ENCODE measurements at places on chromosomes 2 and 18.

DNA sequence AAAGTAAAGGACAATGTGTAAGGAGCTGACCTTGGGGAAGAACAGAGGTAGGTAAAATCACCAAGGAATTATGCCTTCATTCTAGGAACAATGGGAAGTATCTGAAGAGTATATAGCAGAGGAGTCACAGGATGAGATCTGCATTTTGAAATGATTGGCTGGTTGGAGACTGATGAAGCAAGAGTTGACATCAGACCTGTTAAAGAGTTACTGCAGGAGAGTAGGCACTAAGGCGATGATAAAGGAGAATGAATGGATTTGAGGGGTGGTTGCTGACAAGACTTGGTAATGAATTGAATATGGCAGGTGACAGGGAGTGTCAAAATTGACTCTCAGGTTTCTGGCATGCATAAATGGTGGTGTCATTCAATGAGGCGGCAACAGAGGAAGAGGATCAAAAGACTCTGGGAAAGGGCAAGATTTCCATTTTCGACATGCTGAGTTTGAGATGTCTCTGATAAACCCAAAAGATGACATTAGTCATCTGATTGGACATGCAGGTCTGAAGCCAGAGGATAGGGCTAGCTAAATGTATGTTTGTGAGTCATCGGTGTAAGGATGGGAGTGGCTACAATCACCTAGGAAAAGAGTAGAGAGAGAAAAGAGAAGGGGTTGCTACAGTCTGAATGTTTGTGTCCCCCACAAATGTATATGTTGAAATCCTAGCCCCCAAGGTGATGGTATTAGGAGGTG lies 236.5 kb downstream of the DYM start:
- DNase-seq, result no peak

GRCh38 chr2:60560734-60561644 lies 7.5 kb upstream of the BCL11A start:
- no peak for DNase-seq

GRCh38 chr2:88483200-88483599 lies 30.7 kb upstream of the FOXI3 start:
- DNase-seq, result no peak

DNA sequence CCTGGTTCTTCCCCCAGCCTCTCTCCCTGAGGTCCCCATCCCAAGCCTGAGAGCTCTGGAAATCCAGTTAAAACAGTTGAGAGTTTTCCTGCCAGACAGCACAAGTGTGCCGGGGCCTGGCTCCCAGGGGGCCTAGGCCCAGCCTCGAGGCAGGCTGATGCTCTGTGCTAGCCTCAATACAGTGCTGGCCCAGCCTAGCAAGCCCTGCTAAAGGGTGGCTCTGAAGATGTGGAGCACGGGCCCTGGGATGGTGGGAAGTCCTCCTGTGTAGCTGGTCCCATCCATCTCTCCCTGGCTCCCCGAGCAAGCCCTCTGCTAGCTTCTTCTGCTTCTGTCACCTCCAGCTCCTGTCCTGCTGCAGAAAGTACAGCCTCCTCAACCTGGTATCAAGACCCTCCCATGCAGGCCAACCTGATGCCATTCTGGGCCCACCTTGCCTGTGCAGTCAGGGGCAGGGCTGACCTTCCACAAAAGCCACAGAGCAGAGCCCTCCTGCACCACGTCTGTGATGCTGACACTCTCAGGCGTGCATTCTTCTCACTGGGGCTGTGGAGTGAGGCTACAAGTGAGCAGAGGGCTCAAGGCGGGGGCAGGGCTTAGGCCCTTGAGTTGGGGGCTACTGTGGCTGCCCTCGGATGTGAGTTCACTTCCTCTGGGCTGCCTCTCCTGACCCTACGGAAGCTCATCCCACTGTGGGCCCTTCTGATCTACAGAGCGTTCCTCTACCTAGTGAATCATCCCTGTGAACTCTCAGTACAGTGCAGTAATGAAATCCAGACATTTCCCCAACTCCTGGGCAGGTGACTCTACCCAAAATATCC lies 60.1 kb upstream of the LAPTM4A start:
- no peak for DNase-seq

- DNase-seq, result no peak
These were observed 27.7 kb downstream of the B3GNT7 start for GRCh38 chr2:231423176-231423575.

- DNase-seq, result no peak
These were observed 267.3 kb downstream of the MTX2 start for GRCh38 chr2:176536439-176537133.

DNA sequence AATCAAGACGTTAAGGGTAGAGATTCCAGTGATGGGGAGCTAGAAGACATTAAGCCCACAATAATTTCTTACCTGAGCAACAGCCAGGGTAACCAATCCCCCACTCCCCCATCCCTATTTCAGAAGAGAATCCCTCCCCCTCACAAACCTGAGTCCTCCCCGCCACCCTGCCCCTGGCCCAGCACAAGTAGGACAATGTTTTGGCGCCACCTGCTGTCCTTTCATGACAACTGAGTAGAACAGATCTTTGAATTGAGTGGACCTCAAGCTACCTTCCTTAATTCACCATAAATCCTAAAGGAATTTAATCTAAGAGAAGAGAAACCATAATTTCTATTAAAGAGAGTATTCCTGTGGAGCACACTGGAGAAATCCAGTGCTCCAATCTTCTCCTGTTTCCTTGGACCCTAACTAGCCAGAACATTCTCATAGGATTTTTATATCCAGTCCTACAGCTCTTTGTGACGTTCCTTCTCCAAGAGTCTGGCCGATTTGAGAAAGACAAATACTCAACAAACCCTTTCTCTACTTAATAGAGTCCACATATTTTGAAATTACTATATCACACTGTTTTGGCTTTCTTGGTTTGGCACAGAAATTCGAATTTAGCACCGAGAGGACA lies 41.1 kb downstream of the NHEJ1 start:
- DNase-seq, result peak; percentile 17

- peak; percentile 4 for DNase-seq
These were observed 208.4 kb upstream of the COL3A1 start for GRCh38 chr2:188765522-188766470.

DNA sequence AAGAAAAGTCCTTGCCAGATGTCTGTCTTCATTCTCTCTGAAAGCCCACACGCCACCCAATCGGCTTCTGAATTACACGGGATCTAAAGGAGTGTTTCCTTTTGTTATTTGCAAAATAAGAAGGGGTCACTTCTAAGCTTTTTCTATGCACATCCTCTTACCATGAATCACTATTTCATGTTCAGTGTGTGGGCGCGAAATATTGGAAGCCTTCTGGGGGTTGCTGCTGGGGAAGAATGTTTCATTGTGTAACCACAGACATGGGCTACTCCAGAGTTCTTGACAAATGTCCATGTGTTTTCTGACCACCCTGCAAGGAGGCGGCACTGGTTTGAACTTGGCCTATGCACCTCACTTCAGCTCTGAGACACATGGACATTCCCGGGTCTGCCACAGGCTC lies 133.6 kb upstream of the APCDD1 start:
- no peak for DNase-seq

DNA sequence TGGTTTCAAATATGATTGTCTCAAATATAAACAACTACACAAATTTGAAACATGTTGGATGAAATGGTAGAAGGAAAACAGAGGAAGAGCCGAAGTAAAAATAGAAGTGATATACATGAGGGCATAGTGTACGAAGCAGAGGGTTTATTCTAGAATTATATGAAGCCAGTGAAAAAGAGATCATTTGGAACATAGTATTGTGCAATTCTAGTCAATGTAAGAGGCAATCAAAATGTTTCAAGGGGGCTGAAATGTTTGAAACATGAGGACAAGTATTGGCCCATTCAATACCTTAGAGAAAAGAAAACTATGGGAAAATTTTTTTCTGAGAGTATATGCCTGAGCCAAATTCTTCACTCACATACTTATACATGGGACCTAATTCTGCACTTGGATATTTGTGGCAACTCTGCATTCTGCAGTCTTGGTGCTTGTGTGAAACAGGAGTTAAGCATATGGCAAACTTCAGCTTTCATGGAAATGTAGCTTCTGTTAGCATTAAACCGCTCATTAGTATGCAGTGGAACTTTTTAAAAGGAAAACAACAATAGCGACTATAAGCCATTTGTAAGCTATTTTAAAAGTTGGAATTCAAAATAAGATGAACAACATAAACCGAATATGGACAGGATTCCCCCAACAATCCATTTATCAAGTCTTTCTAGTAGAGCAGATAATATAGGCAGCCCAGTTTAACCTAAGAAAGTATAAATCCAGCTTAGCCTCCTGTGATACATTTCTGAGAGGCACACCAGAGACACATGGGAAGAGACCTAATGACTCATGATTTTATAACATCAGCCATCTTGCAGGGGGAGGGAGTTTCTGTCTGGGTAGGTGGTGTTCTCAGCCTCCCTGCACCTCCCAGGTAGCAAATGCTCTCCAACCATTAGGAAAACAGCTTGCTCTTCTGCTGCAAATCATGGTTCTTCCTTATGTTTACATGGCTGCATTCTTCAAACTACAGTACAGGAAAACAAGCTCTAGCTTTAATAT lies 197.8 kb downstream of the PAX3 start:
- no peak for DNase-seq

- DNase-seq, result no peak
These were observed 12.6 kb downstream of the MYL1 start for GRCh38 chr2:210302326-210302725.

DNA sequence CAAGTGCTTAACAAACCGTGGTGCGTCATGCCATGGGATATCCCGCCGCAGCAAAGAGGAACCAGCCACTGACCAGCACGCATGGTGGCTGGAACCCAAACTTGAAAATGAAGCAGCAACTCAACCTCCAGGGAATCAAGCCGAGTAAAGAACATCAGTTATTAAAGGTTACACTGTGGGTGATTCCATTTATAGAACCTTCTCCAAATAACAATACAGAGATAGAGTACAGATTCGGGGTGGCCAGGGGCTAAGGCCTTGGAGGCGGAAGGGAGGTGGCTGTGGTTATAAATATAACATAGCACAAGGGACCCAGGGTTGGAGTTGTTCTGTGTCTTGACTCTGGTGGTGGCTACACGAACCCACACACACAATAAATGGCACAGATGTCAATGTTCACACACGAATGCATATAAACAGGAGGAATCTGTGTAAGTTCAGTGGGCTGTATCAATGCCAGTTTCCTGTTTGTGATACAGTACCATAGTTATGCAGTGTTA lies 123.1 kb downstream of the EIPR1 start:
- no peak for DNase-seq

DNA sequence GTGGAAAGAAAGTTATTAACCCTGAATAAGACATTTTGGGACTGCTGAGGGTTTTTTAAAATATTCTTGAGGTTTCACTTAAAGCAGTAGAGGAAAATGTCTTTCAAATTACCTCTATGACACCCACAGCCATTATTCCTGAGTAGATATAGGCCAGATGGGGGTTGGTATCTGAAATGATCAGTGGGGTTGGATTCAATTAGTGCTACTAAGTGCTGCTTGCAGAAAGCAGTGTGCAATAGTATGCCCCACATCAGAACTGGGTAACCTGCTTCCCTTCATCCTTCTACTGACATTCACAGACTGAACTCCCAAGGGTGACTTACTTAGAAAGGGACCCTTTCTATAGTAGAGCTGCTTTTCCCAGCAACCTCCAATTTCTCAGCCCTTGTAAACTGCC lies 7.3 kb upstream of the ETAA1 start:
- DNase-seq, result no peak

- DNase-seq, result no peak
These were observed 67.4 kb downstream of the MOGAT1 start for GRCh38 chr2:222738809-222739208.

DNA sequence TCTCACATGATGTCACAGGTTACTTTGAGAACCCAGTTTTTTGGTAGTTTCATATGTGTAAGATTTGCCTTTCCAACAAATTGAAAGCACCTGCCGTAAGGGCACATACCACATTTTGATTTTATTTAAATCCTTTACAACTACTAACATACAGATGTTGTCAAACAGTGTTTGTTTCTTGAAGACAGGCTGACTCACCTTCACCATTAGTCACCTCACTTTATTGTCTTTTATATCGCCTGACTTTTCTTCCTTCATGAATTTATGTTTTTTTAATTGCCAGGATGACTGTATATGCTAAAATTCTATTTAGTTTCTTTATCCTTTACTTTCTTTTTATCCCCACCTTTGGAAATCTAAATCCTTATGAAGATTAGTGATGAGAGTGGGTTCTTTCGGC lies 886.7 kb downstream of the SUCLG1 start:
- no peak for DNase-seq

GRCh38 chr18:48802543-48803290 lies 148.0 kb downstream of the SMAD7 start:
- DNase-seq, result no peak

All from left renal cortex interstitium (tissue), 4 donors.